ENCODE measurements at places on chromosomes 4 and X. TPM values are rescaled to one million over a fixed set of nuclear protein-coding genes. Genes with fewer than 3 reads are reported as not detected.
A peak's percentile ranks its signal among the peaks of the same experiment; 100 is the strongest.

Gene SUPT20HL2
- not detected for total RNA-seq

DNA sequence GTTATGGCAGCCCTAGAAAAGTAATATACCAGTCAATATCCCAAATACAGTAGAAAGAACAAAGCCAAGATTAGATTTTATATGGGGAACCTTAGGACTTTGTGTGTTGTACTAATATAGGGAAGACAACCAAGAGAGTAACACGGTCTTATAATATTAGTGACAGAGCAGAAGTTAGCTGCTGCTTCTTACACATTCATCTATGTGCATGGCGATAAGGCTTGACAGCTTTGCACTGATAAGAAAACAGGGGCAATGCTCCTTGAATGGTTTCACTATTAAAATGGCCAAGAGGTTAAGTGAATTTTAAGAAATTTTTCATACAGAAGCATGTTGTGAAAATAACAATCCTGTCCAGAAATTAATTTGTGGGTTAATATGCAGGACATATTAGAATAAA, 521.6 kb downstream of the CCSER1 start:
- H3K4me1 ChIP-seq, result no peaks in the 10 kb centered on the region
- H3K27me3 ChIP-seq, result no peaks in the 10 kb centered on the region
- no peak overlapping the region for H3K4me3 ChIP-seq
- no peak for DNase-seq
- no peaks in the 10 kb centered on the region for H3K36me3 ChIP-seq
- no peak overlapping the region for H3K27ac ChIP-seq

GRCh38 chr4:94457692-94458106, 6.0 kb downstream of the PDLIM5 start:
- H3K4me1 ChIP-seq, result peaks cover 33% of the 10 kb centered on the region
- H3K4me3 ChIP-seq, result no peak overlapping the region
- no peak overlapping the region for H3K27ac ChIP-seq
- DNase-seq, result no peak

GRCh38 chrX:15681433-15681832, 16.8 kb upstream of the CLTRN start:
- no peaks in the 10 kb centered on the region for H3K27me3 ChIP-seq
- peaks cover 31% of the 10 kb centered on the region for H3K4me1 ChIP-seq
- H3K36me3 ChIP-seq, result peaks cover 6% of the 10 kb centered on the region
- DNase-seq, result no peak
- H3K4me3 ChIP-seq, result no peak overlapping the region

DNA sequence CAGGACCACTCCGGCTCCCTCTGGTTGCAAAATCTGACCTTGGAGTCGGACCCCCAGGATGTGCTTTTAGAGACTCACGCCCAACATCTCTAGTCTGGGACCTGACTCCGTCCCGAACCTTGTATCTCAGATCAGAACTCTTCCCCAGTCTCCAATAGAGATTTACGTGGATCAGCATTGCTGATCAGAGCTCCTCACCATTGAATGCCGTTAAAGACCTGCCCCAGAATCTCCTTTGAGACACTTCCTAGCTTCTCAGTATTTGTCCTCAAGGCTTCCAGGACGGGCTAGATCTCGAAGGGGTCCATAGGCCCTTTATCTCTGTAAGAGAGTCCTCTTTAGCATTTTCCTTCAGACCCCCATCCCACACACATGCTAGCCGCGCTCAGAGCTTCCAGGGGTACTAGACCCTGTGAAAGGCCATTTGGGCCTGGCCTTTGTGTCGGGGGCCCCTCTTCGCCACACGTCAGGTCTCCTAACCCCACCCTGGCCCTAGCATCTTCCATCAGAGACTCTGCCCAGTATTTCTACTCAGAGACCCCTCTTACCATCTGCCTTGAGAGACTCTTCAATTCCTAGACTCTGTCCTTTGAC, 662 bp downstream of the UBA1 start:
- H3K4me1 ChIP-seq, result peaks cover 48% of the 10 kb centered on the region
- H3K27me3 ChIP-seq, result no peaks in the 10 kb centered on the region
- H3K27ac ChIP-seq, result peak overlapping the region; percentile 92
- DNase-seq, result no peak

DNA sequence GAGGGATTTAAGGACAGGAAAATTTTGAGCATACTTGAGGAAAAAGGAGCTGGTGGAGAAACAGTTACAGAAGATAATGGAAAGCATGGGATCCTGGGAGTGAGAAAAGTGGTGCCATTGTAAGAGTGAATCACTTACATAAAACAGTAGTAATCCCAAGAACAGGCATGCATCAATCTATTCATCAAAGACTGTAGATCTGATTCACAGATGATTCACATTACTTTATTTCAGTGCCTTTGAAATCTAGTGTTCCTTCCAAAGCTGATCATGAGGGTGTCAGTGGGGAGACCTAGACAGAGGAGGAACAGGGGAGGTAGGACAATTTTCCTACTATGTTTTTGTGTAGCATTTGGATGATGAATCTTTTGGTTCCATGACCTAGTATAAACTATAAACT, 102.7 kb downstream of the TAB3 start:
- H3K27me3 ChIP-seq, result no peaks in the 10 kb centered on the region
- no peaks in the 10 kb centered on the region for H3K36me3 ChIP-seq
- no peak overlapping the region for H3K27ac ChIP-seq
- no peak for DNase-seq
- no peak overlapping the region for H3K4me3 ChIP-seq

- H3K36me3 ChIP-seq, result peaks cover 2% of the 10 kb centered on the region
- H3K27me3 ChIP-seq, result no peaks in the 10 kb centered on the region
- H3K4me3 ChIP-seq, result peak overlapping the region; percentile 33
- DNase-seq, result peak; percentile 70
- peak overlapping the region; percentile 78 for H3K27ac ChIP-seq
- peaks cover 43% of the 10 kb centered on the region for H3K4me1 ChIP-seq
Measured at GRCh38 chr4:70927502-70928137, 25.5 kb downstream of the MOB1B start.

DNA sequence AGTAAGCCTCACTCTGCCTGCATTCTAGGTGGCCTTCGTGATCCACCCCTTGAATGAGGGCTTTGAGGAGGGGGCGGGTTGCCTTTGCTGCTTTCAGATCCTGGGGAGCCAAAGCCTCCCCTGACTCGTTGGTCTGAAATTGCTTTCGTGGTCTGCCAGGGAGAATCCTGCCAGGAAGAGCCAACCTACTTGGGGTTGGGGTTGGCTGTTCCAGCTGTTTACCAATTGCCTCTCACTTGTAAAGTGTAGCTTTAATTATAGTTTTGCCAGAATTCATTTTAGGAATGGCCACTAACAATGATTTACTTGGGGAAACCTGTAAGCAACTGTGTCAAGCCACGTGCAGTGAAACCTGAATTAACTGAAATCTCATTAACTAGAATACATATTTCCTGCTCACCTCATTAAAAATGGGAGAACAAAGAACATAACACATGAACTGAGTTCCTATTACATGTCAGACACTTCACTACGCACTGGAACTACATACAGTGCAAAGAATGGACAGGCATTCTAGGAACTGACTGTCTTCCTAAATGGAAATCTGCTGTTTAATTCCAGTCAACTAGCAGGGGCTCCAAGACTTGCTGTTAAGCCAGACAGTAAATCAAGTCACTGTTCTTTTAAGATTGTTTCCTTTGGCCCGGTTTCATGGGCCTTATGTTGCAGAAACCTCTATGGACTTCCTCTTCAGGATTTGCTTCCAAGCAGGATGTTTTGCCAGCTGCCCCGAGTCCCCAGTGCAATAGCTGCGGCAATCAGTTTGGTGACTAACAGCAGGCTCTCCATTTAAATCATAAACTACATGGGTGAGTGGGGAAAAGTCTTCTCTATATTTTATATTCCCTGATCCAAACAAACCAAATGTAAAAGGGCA, 16.4 kb upstream of the NKRF start:
- H3K27me3 ChIP-seq, result no peaks in the 10 kb centered on the region
- H3K4me3 ChIP-seq, result no peak overlapping the region
- DNase-seq, result no peak
- peaks cover 10% of the 10 kb centered on the region for H3K36me3 ChIP-seq
- H3K4me1 ChIP-seq, result no peaks in the 10 kb centered on the region

DNA sequence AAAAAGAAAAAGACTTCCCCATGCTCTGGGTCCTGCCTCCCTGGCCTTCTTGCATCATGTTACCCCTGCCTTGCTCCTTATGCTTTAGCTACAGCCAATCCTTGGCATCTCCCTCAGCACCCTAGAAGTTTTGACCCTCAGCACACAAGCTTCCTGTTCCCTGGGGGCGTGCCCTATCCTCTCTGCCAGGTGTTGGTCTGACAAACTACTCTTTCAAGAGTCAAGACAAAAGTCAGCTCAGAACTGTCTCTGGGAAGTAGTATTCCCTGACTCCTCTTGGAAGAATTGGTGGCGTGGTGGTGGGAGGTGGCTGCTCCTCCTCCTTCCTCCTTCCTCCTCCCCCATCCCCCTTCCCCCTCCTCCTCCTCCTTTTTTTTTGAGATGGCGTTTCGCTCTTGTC, 41.0 kb downstream of the PRPS1 start:
- no peak overlapping the region for H3K27ac ChIP-seq
- H3K4me3 ChIP-seq, result no peak overlapping the region
- H3K27me3 ChIP-seq, result no peaks in the 10 kb centered on the region
- peaks cover 24% of the 10 kb centered on the region for H3K4me1 ChIP-seq

DNA sequence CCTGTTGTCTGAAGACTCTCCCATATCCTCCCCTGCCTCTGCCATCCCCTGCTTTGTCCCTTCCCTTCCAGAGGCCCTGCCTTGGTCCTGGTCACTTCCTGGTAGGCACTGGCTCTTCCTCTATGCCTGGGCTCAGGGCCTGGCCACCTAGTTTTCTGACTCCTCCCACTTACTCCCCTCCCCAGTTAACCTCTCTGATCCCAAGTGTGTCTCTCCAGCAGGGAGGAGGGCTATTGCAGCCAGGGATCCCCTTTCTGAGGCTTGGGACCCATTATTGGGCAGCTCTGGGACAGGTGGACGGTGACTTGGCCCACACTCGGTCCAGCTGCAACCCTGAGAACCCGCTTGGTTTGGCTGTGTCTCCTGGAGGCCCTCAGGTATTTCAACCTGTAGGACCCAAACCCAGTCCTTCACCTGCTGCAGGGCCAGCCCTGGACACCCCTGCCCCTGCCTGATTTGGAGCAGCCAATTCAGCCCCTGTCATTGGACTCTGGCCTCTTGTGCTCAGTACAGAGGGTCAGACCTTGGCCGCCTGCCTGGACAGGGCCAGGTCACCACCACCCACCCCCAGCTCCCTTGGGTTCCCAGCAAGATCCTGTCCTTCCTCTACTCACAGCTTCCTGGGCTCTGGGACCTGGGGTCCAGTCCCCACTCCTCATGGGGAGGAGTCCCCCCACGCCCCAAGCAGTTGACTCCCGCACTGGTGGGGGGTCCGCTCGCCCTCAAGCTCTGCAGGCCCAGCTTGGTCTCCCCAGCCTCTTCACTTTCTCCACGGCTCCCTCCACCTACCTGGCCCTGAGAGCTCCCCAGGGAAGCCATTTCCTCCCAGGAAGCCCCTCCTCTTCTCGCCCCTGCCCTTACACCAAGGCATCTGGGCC, 1.1 kb upstream of the SH3BP2 start:
- H3K27ac ChIP-seq, result peak overlapping the region; percentile 14
- DNase-seq, result no peak
- H3K4me3 ChIP-seq, result no peak overlapping the region
- no peaks in the 10 kb centered on the region for H3K27me3 ChIP-seq

DNA sequence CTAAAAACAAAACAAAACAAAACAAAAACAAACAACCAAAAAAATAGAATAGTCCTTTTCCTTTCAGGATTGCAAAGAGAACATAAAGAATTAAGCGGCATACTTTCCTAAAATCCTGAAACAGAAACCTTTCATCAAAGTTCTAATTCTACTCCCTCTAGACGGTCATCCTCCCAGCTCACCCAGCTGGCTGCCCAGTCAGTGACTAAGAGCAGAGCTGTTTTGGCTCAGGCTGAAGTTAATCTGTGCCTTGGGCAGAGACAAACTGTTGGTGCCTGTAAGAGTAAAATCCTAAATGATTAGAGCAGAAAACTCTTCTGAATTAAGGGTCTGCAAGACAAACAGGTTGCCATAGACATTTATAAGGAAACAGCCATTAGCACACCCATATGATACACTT, 17.6 kb upstream of the WAS start:
- no peak for DNase-seq
- H3K4me3 ChIP-seq, result no peak overlapping the region
- H3K36me3 ChIP-seq, result no peaks in the 10 kb centered on the region
- no peak overlapping the region for H3K27ac ChIP-seq
- no peaks in the 10 kb centered on the region for H3K27me3 ChIP-seq

DNA sequence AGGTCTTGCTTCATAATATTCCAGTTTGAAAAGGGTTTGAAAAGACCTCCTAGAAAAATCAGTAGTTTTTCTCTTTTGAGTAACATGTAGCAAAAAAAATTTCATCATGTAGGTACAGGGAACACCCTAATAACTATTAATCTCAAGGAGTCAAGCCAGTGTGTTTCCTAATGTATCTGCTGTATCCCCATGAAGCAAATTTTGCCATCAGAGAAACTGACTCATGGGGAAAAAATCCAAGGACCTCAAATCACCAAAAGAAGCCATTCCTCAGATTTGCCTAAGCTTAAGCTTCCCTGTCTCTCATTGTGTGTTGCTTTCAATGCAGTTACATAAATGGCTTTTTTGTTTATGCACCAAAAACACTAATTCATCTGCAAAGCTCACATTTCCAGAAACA, 29.7 kb downstream of the F9 start:
- no peaks in the 10 kb centered on the region for H3K27me3 ChIP-seq
- no peaks in the 10 kb centered on the region for H3K36me3 ChIP-seq
- H3K4me1 ChIP-seq, result no peaks in the 10 kb centered on the region
- H3K4me3 ChIP-seq, result no peak overlapping the region

Measured in activated CD4-positive, alpha-beta T cell treated with anti-CD3 and anti-CD28 coated beads for 36 hours (primary cell).